KG1 (cell line): ENCODE measurements at places on chromosomes 5 and 9.
A peak's percentile ranks its signal among the peaks of the same experiment; 100 is the strongest.

- no peak for DNase-seq
Observed at GRCh38 chr5:120415985-120416384, 48.1 kb upstream of the PRR16 start.

GRCh38 chr9:136597965-136598364 is 52.1 kb upstream of the NOTCH1 start:
- no peak for DNase-seq

DNA sequence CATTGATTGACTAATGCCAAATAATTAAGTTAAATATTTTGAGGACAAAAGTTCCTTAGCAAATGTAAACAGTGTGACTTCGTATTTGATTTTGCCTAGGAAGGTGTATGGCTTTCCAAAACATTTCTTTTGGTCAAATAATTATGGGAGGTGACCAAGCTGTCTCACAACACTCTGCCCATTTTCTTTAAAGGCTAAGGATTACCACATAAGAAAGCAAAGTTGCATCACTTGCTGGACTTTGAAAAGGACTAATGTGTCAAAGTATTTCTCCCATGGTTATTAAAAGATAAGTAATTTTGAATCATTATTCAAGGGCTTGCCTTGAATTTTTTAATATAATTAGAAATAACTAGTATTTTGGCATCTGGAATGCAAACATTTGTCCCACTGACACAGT is 74.7 kb downstream of the HAPLN1 start:
- DNase-seq: no peak

DNA sequence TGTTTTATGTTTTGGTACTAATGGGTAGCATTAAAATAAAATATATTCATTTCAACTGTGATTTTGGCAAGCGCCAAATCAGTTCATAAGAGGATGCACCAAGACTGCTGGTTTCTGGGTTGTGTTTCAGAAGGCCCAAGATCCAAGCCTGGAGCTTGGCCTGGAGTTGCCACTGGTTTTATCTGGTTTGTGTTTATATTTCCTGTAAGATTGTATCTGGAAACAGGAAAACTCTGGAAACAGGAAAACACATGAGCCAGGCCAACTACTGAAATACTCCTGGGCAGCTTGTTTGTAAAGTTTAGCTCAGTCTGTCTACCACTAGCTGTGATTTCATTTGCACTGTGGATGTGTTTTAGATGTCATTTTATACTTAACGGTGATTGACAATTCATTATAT is 5.5 kb downstream of the FSTL4 start:
- no peak for DNase-seq

DNA sequence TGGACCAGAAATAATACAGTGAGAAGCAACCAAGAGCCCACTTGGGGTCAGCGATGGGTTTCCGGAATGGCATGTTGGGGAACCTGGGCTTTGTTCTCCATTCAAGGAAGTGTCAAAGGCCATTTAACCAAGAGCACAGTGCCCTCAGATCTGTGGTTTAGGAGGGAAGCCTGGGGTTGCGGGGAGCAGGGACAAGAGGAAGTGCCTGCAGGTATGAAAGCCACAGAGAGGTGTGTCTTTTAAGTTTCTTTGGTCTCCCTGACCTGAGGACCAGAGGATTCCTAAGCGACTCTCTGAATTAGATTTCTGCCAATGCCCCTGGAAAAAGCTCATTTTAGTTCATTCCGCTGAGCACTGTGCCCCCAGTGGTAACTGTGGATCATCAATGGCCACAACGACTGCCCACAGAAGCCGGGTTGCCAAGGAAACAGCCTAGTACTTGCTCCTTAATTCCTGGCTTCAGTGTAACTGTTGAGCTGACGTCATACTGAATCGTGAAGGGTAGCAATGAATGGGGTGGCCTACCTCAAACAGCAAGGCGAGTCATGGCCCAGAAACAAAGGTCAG is 107.3 kb upstream of the SPIN1 start:
- no peak for DNase-seq

DNA sequence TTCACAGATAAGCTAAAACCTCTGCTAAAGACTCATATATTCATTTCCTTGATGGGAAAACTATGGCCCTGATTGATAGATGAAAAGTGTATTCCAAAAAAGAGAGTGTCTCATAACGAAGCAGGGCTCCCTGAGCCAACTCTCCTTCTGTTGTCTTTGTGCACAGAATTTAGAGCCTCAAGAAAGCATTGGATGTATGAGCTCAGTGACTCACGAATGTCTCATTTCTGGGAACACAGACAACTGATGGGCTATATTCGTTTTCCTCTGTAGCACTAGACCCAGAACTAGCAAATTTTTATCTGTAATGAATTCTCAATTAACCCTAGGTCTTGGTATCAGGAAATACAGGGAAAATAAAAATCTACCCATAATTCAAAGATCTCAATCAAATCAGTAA is 88.4 kb downstream of the LMNB1 start:
- no peak for DNase-seq

DNA sequence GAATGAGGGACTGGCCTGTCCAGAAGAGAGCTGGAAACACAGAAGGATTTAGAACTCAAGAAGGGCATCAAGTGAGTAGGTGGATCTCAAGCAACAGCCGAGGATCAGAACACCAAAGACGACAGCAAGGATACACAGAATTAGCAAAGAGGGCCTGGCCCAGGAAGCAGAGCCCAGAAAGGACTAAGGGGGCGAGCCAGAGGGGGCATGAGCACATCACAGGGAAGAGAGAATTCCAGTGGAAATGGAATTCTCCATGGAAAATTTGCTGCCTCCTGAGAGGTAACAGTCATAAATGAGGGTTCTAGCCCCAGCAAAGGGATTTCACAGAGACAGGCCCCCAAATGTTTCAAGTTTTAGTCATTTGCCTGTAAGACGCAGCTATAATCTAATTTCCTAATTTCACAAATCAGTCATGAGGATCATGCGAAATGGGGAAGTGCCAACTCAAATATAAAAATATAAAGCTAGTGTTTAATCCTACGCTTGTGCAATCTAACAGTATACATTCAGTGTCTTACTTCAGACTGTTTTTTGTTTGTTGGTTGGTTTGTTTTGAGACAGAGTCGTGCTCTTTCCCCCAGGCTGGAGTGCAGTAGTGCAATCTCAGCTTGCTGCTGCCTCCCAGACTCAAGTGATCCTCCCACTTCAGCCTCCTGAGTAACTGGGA is 46.7 kb downstream of the FNBP1 start:
- DNase-seq: no peak

DNA sequence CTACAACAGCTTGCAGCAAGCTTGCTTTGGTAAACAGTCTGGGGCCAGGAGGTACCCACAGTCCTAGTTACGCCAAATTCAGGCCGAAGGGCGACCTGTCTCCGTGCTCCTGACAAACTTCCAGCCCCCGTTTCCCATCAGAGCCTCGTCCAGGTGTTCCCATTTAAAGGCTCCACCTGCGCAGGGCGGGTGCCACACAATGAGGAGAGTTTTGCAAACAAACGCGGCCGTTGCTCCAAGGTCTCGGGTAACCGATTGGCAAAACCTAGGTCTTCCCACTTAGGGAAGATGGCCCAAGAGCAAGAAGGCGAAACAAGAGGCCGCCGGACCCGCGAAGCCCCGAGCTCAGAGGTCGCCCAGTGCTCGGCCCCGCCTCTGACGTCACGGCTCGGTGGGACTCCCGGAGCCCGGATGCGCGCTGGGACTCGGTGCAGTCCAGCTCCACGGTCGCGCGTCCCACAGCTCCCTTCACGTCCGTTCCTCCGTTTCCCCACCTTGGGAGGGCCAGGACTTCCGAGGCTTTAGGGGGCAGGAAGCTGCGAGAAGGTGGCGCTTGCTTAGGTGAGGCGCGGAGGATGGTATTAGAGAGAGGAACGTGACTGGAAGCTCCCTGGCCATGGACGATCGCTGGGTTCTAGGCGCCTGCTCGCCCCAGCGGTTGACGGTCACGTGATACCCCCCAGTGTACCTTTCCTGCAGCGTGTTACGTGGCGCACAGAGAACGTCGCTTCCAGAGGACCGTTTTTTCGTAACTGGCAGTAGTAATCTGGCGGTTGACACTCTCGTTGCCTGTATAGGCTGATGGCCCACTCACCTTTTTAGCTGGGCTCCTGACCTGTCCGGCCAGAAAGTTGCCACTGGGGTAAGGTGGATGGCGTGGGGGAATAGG is 41.8 kb upstream of the KDM4C start:
- no peak for DNase-seq

GRCh38 chr5:1209896-1210776 is 8.7 kb downstream of the SLC6A19 start:
- no peak for DNase-seq

GRCh38 chr9:5665059-5665458 is 36.2 kb downstream of the RIC1 start:
- no peak for DNase-seq

- no peak for DNase-seq
Observed at GRCh38 chr5:34957857-34958690, 28.7 kb downstream of the DNAJC21 start.

DNA sequence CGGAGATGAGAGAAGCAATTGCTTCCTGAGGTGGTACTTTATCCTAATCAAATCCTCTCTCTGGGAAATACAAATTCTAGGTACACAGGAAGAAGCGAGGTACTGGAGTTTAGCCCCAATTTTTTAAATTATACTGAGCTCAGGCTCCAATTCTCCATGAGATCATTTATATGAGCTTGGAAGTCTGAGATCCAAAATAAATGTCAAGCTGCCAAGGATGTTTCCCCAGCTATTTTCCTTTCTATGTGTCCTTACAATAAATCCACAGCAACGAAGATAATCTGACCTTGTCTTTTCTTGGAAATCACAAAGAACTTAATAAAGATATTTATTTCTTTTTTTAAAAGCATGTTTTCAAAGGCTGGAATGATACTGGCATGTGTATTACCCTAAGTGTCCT is 597.3 kb downstream of the GABRG2 start:
- DNase-seq: no peak

DNA sequence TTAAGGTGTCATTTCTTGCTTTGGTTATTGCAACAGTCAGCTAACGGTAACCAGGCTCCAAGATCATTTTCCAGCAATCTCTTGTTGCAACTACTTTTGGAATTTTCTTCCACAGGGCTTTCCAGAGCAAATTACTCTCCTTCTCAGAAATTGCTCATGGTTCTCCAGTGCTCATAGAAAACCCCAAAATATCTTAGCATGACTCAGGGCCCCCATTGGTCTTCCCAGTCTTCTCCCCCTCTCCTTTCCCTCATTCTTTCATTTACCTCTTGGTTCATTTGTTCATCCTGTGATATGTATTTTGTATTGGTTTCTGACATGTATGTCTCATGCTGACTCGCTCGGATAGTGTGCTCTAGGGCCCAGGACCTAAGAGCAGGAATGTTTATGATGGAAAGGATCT is 35.6 kb downstream of the WWC1 start:
- DNase-seq: no peak

GRCh38 chr9:74172874-74173273 is 324.3 kb upstream of the RORB start:
- DNase-seq: peak; percentile 2

DNA sequence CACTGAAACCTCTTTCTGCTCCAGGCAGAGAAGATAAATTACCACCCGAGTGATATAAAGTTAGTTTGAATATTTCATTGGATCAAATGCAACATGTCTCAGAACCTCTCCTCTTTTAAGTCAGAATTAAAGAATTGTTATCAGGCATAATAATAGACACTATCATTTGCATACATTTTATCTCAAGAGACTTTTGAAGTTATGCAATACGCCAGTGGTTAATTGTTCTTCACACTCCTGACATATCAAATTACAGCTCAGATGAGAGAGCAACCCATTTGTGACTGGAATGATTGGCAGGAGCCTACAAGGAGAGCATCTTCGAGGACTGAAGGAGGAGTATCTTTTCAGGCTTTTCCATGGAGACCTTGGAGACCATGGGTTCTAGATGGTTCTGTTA is 452.2 kb downstream of the KDM4C start:
- DNase-seq: no peak

GRCh38 chr9:122001491-122002201 is 91.5 kb downstream of the TTLL11 start:
- no peak for DNase-seq
